Fibroblast of the aortic adventitia (primary cell): ENCODE measurements at places on chromosomes 2 and 18.

- DNase-seq: no peak
Measured at GRCh38 chr18:37527395-37527794, 38.2 kb downstream of the CELF4 start.

DNA sequence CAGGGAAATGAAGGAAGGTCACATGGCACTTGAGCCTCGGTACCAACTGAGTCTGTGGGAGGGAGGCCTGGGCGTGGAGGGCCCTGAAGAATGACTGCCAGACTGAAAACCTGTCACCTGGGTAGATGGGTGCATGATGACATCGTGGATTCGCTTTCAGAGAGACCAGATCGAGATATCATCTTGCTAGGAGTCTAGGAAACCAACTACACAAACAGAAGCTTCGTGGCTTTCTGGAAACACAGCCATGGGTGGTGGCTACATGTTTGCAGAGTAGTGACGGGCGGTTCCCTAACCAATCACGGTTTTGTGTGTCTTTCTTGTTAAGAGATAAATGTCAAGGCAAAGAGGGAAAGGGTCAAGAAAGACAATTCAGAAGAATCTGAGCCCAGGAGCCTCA, 155.0 kb downstream of the EIPR1 start:
- DNase-seq: no peak

DNA sequence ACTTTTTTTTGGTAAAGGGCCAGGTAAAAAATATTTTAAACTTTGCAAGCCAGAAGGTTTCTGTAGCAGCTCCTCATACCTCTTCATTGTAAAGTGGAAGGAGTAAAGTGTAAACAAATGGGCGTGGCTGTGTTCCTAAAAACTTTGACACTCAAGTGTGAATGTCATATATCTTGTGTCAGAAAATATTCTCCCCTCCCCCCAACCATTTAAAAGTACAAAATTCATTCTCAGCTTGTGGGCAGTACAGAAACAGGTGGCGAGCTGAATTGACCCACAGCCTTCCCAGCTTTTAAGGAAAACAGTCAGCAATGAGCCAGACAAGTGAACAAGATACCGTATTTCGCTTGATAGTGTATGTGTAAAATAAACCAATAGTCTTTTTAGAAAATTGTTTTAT, 4.0 kb downstream of the YPEL5 start:
- DNase-seq: peak; percentile 11

GRCh38 chr2:12262681-12263436, 453.9 kb upstream of the TRIB2 start:
- peak; percentile 81 for DNase-seq

- no peak for DNase-seq
Measured at GRCh38 chr2:176135035-176135440, 5.5 kb downstream of the HOXD8 start.

DNA sequence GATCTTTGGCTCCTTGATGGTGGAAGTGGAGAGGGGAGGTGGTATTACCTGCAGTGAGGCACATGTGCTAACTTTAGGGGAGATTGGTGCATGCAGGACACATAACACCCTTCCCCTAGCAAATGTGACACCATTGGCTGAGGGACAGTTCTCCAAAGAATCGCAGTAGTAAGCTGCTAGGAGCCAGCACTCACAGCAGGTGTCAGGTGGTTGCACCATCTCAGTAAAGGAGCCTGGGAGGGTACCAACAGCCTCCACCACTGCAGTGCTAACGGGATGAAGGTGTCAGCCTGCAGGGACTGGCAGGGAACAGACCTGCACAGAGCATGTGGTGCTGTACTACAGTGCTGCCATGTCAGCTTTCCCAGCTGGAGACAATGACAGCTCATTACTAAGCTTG, 127.3 kb upstream of the PIEZO2 start:
- no peak for DNase-seq

DNA sequence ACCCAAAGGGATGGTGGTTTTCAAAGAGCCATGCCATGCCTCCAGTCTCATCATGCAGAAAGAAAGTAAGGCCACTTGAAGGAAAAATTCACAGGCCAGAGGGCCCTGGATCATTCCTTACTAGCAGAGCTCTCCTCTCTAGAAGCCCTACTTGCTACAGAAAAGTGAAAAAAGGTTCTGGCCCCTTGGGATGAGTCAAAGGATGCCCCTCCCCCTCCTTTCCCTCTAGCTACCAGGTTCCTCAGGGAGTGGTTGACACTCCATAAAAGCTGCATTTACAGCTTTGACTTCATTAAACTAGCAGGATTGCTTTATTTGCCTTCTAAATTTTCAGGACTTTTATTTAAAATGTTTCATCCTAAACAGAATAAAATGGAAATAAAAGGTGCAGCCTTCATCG, 21.2 kb downstream of the OSR1 start:
- DNase-seq: no peak

DNA sequence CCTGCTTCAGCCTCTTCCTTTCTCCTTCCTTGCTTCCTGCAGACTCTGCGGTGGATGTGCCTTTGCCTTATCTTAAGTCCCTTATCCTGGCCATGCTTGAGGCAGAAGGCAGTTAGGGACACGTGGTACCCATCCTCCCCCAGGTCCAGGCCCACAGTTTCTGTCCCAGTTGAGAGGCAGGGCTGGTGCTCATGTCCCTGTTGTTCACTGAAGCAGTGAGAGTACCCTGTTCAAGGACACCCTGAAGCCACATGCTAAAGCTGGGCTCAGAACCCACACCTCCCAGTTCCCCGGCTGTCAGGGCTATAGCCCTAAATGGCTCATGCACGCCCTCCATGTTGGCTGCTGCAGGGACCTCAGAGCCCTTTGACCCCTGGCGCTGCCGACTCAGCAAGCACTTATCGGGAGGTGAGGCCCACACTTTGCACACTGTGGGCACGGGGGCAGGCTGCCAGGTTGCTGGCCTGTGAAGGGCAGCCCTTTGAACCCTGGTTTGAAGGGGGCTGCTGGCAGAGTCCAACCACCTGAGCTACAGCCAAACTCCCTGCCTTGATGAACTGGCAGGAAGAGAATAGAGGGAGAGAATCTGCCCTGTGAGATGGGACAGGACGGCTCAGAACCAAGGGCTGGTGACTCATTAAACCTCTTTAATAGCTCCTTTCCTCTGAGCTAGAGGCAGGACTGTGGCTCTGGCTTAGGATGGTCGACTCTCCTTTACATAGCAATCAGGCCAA, 6.3 kb downstream of the KHK start:
- no peak for DNase-seq

GRCh38 chr2:226772389-226773179, 27.0 kb downstream of the IRS1 start:
- DNase-seq: peak; percentile 42

DNA sequence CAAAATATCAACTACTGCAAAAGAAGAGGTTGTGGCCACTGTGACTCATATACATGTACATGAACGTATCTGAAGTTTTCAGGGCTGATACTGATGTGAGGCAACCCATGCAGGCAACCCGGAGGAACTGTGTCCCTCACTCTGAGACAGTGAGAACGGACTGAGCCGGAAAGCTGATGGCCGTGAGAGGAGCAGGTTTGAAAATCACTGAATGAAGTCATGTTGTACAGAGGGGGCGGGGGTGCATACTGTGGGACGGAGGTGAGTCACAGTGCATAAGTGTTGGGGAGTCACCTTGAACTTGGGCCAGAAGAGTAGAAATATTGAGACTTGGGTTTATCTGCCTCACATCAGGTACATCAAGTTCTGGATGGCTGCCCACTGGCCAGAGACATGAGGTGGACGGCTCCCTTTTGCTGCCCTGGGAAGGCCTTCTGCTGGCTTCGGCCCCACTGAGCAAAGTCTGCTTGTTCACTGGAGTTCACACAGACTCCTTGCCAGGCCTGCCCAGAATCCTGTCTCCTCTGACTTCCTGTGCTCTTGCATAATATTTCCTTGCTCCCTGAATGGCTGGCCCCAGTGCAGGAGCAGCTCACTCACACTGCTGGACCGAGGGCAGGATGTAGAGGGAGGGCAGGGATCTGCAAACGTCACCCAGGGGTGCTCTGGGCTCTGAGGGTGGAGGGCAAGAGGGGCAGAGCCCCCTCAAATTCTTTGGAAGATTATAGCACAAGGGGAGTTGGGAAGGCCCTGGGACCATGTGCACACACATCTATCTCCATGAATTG, 18.1 kb downstream of the EPAS1 start:
- peak; percentile 97 for DNase-seq

DNA sequence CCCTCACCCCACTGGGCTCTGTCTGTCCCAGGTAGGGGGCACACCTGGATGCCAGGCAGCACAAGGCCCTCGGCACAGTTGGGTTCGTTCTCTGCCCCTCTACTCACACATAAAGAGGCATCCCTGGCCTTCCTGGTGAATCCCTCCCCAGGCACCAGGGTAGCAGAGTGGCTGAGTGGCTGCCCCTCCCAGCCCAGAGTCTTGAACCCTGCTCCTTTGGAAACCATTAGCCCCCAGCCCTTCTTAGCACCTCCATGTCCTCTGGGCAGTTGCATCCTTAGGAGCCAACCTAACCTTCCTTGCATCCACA, 2.0 kb downstream of the GPC1 start:
- no peak for DNase-seq

DNA sequence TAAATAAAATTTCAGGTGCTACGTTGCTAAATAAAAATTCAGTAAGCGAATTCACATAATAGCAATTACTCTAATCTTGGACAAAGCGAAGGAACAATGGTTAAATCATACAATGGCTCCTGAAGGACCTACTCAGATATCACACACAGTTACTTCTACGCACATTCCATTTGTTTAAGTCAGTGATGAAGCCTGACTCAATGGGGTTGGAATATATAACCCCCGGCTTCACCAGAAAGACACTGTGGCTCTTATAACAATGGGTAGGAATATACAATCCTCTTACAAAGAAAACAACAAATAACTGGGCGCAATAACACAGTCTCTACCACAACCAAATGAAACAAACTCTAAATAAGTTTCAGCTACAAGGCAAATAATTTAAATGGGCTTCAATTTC, 349.5 kb downstream of the IRS1 start:
- DNase-seq: peak; percentile 59

DNA sequence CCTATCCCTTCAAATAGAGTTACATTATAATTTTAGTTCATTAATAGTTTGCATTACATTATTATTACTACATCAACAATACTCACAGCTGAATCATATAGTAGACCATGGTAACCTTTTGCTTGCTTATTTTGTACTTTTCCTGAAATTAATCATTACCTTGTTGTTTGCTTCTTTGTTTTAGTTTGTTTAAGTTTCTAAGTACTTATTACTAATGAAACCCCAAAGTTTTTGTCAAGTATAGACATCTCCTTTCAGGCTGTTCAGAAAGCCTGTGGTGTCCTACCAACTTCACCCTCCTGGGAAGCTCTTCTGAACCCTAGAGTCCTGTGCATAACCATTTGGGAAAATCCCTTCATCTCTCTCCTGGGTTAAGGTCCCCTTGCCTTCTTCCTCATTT, 43.5 kb upstream of the LAPTM4A start:
- DNase-seq: no peak

GRCh38 chr2:69693059-69693774, 48.7 kb upstream of the ANXA4 start:
- DNase-seq: no peak
